Hematopoietic multipotent progenitor cell (in vitro differentiated cells): ENCODE measurements at places on chromosomes 11 and 22. TPM values are rescaled to one million over a fixed set of nuclear protein-coding genes. Genes with fewer than 3 reads are reported as not detected.

Gene HOATZ
- total RNA-seq = not detected

Gene WNT7B
- under 0.01 TPM for total RNA-seq

Gene XRRA1
- total RNA-seq = 7.0 TPM

Gene SMTNL1
- not detected for total RNA-seq

Gene HSPA8
- 951 TPM for total RNA-seq

Gene LGALS12
- total RNA-seq = 1.9 TPM

GRCh38 chr22:46064228-46064965, 85.9 kb upstream of the PPARA start:
- no peak for DNase-seq
